ENCODE measurements at places on chromosomes 6 and 20.

GRCh38 chr20:22771706-22772105 lies 187.3 kb upstream of the FOXA2 start:
- DNase-seq = no peak

GRCh38 chr6:147676495-147677199 lies 168.2 kb downstream of the SAMD5 start:
- DNase-seq = no peak

GRCh38 chr6:26268659-26269402 lies 96.2 kb upstream of the BTN3A2 start:
- no peak for DNase-seq

DNA sequence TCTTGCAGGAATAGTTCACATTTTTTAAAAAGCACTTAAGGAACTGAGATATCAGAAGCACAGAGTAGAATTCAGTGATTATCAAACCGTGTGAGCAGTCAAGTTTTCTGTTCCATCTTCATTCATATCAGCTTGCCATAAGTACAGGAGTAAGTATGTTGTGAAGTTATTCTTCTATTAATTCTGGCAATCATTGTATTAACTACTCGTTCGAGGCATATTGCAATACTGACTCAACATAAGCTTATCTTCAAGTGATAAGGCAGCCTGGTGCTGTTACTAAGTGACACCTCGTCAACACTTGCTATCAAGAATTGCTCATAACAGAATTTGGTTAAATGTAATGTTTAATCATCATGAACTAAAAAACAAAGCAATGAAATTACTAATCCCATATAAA lies 75.7 kb upstream of the SNX9 start:
- peak; percentile 13 for DNase-seq
